ENCODE measurements at places on chromosomes 2 and 18.

DNA sequence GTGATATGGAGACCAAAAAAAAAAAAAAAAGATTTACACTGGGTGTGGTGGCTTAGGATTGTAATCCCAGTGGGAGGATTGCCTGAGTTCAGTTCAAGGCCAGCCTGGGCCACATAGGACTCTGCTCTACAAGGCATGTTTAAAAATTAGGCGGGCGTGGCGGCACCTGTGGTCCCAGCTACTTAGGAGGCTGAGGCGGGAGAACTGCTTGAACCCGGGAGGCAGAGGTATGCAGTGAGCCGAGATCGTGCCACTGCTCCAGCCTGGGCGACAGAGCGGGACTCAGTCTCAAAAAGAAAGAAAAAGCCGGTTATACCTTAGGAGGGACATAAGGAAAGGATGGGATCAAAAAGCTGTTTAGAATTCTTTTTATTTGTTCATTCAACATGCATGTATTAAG, 707 bp upstream of the SPDYA start:
- peak; percentile 39 for DNase-seq

DNA sequence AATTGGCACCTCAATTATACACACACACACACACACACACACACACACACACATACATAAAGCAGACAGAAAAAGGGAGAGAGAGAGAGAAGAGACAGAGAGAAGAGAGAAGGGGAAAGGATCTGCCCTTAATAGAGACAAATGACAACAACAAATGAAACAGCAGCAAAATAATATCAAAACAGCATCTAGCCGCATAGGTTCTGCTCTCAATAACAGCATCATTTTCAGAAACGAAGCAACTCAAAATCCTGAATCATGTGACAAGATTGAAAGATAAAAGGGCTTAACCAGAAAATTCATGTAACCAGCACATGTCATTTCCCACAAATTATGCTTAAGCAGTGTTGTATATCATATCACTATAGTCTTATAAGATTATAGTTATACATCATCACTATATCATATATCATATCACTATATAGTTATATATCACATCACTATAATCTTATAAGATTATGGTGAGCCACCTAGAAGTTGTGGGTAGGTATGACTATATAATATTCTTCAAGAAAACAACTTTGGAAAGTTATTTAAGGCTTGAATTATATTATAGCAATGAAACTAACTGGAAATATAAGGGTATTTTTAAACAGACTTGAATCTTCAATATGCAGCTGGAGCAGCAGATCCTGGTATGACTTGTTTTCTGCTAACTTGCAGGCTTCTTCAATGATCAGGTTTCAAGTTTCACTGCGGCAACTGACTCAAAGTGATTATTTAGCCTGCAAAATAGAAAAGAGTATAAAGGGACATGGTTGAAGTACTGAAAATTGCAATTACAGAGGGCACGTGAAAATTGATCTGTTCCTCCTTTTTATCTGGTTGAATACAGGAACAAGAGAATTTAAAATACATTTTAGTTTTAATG, 16.1 kb upstream of the VPS54 start:
- DNase-seq = peak; percentile 20

GRCh38 chr2:229586012-229586411, 128.3 kb downstream of the DNER start:
- no peak for DNase-seq

DNA sequence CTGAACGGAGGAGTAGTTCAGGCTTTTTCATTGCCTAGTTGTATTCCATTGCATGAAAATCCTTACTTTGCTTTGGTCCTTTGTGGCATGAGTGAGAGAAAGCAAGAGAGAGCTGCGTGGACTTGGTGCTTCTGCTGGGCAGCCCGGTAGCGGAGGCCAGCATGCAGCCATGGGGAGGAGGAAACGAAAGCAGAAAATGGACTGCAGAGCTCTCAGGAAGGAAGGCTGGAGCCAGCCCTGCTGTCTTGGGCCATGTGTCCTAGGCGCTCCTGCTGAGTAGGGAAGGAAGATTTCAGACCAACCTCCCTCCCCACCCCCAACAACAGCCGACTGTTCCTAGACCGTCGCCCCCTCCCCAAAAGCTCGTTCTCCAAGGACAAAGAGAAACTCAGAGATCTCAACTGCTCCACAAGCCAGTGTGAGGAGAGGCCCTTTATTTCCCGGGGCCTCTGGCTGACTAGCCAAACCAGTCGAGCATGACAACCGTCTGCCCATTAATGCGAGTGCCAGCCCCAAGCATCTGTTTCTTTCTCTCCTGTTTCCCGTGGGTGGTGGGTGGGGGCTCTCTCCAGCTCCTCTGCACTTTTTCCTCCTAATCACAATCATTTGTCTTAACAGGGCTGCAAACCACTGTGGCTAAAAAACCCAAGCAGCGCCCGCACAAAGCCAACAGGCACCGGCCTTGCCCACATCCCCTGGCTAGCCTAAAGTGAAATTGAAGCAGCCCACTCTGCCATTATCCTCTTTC, 66.8 kb upstream of the FZD7 start:
- peak; percentile 87 for DNase-seq

GRCh38 chr2:172555522-172556283, at the start of gene PDK1:
PDK1 (plus strand) TSS chr2:172556090; CDS start chr2:172556151, 61 bp downstream.
- DNase-seq = peak; percentile 93

GRCh38 chr2:34408100-34408499, 809.0 kb upstream of the FAM98A start:
- DNase-seq = no peak

DNA sequence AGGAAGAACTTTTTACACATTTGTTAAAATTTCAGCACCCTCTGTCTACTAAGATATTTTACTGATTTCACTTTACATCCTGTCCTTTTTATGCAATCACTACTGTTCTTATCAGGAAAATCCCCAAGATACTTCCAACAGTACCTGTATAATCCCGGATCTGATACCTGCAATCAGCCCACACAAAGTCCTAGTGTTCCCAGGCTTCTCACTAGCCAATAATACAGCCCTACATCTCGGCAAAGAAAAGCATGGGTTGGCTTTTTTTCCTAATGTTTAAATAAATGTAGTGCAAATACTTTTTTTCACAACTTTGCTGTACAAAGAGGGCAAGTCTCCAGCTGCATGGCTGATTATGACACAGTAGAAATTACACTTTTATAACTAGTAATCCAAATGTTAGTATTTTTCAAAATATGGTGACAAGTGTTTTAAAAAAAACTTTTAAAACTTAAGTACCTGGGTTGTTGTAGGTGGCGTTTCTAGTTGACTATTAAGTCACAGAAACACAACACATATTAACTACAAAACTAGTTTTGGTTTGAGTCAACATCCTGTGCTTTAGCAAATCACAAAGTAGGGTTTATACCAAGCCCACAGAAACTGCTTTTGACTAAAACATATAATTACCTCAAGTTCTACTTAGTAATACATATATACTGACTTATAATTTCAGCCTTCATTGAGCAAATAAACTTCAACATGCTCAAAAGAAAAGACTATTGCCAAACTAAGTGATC, 19.5 kb downstream of the CNOT11 start:
- no peak for DNase-seq

GRCh38 chr18:34976123-34976522, 65.1 kb upstream of the MAPRE2 start:
- DNase-seq = no peak

GRCh38 chr18:14924226-14924625, 176.3 kb downstream of the ANKRD30B start:
- DNase-seq = no peak

DNA sequence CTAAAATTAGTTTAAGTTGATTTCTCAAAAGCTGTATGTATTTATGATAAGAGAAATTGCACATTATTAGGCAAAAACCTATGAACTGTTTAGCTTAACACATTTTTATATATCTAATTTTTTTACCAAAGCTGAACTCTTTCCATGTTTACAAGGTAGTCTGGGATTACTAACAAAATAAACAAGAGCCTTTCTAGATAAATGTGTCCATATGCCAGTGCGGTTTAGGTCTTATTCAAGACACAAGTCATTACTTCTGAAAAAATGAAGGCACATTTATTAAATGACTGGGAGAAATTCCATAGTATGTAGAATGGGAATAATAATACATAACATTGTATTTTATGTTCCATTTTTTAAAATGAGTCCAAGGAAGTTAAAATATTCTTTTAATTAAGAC, 82.0 kb downstream of the DPP4 start:
- no peak for DNase-seq

DNA sequence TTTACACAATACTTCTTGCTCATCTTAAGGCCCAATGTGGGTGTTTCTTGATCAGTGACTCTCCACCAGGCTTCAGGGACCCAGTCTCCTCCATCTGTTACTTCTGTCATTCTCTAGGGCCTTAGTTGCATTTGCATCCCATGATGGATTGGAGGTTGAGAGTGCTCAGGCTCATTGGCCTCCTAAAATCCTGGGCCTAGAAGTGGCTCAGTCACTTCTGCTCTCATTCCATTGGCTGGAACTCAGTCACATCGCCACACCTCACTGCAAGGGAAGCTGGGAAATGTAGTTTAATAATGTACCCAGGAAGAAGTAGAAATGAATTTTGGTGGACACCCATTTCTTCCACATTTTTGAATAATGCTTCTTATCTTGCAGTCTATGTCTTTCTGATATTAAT, 223.5 kb downstream of the HRH4 start:
- peak; percentile 47 for DNase-seq

GRCh38 chr2:54903736-54904554, 146.3 kb downstream of the RTN4 start:
- no peak for DNase-seq

DNA sequence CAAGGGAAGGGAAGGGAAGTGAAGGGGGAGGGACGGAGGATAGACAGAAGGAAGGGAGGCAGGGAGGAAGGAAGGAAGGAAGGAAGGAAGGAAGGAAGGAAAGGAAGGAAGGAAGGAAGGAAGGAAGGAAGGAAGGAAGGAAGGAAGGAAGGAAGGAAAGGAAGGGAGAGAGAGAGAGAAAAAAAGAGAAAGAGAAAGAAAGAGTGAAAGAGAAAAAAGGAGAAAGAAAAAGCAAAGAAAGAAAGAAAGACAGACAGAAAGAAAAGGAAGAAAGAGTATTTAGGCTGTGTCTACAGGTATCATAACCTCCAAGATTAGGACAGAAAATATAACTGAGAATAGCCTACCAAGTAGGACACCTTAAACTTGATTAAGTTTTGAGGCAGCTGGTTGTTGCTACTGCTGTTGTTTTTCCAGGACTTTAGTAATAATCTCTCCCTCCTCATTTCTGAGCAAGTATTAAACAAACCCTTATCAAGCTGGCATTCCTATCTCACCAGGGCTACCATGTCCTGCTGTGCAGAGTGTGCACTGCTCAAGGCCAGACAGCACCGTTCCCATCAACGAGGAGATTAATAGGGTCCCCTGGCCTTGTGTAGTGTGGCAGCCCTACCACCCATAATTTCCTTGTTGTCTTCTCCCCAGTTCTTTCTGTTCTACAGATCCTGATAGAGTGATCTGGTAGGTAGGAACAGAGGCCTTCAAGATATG, 90.5 kb upstream of the FHL2 start:
- DNase-seq = no peak

GRCh38 chr2:5519286-5519685, 172.9 kb upstream of the SOX11 start:
- DNase-seq = peak; percentile 27

- DNase-seq = no peak
Observed at GRCh38 chr2:21155365-21156136, 31.8 kb downstream of the TDRD15 start.

DNA sequence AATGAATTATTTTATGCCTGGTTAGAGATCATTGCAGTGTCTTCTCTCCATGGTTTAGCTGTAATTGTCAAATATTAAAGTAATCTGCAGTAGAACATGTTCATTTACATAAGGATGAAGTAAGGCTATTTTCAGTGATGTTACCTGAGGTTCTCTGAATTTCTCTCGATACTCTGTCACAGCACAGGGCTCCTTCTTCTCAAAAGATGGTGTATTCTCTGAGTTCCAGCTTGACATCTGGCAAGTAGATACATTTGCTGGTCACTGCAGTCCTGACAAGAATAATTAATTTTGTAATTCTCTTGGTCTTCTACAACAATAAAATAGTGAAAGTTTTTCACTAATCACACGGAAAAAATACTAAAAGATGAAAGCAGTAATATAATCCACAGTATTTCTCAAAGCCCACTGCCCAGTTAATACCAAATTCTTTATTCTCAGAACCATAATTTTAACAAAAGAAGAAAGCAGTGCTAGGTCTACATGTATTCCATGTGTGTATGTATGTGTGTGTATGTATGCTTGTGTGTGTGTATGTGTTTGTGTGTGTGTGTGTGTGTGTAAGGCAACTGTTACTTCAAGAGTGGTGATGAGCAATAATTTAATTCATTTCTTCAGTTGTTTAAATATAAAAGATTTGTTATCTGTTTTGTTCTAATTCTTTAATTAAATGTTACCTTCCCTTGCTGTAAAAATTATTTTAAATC, 1165.5 kb upstream of the SLC39A10 start:
- DNase-seq = no peak

DNA sequence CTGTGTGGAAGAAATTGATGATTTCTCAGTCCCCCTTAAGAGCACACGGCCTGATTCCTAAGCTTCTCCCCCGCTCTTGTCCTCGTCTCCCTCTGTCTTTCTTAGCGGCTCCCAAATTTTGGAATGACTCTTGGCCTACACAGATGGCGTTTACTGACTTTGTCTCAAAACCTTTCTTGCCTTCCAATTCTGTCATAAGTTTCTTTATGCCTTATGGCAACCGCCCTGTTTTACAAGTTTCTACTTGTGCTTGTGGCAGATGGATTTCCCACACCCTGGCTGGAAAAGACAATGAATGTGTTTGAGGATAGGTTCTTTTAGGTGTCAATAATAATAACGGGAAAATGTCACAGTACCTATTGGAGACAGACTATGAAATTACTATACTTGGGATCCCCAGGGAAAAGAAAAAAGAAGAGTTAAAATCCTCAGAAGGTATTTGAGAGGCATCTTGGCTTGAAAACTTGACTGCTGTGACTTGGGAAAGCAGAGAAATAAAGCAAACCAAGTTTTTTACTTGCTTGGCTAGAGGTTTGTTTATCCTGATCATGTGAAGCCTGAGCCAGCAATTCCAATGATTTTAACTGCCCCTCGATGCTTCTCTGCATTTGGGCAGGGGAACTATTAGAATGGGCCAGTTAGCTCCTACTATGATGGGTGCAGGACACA, 276.4 kb downstream of the HRH4 start:
- DNase-seq = peak; percentile 94

GRCh38 chr2:237955640-237956401, 11.0 kb upstream of the UBE2F start:
- no peak for DNase-seq

DNA sequence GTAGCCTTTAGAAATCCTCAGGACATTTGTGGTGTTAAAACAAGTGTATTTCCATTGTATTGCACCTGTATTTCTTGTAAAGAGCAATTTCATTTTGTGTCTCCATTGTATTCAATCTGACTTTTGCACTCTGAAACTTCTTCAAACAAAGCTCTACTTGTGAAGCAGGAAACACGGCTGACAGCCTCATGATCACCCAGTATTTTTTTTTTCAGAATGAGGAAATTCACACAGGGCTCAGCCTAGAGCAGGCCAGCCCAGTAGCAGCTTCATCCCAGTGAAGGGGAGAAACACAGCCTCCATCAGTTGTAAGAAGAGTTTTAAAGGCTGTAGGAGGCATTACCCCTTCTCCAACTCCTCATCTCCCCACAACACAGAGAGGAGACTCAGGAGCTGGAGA, 175.9 kb upstream of the KLHL29 start:
- DNase-seq = no peak
